ENCODE measurements at places on chromosomes 7 and 10.
A peak's percentile ranks its signal among the peaks of the same experiment; 100 is the strongest.

DNA sequence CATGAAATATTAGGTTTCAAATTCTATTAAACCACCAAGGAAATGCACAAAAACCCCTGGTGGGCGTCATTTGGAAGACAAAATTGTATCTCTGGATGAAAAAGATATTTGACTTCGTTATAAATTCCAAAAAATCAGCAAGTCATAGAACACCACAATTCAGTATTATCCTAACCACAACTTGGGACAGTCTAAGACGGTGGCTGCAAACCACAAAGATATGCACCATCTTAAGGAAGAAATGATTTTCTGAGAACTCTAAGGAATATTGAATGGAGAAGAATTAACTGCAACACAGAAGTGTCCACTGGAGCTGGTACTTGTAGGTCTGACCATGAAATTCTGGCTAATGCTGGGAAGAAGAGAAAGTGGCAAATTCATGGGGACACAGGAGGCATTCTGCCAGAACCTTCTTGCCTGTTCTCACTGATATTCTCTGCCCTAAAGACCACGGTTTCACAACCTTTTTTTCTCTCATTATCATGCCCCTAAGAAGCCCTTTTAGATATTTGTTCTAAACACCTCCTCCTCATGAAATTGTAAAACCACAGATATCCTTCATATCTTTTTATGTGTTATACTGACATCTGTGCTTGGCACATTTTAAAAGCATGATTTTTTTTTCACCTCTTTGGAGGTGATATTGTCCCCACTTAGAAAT lies 92.9 kb downstream of the SFMBT2 start:
- no peak for DNase-seq

DNA sequence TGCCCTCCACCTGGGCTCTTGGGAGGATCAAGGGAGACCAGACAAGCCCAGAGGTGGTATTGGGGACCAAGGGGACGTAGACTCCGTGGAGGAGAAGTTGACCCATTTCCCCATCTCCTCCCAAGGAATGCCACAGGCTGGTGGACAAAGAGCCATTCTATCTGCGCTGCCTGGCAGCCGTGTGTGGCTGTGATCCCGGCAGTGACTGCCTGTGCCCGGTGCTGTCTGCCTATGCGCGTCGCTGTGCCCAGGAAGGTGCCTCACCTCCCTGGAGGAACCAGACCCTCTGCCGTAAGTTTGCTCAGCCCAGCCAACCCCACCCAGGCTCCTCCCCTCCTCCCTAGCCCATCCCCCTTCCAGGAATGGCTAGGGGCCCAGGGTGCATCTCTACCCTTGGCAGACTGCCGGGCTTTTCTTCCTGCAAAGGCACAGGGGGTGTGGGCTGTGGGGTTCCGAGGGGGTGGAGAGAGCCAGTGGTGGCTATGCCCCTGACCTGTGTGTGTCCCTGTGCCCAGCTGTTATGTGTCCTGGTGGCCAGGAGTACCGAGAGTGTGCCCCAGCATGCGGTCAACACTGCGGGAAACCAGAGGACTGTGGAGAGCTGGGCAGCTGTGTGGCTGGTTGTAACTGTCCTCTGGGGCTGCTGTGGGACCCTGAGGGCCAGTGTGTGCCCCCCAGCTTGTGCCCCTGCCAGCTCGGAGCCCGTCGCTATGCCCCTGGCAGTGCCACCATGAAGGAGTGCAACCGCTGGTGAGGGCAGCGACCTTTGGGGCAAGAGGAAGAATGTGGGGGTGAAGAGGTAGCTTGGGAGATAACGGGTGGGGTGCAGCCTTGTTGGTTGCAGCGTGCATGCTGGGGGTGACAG lies 10.2 kb upstream of the ZNF467 start:
- no peak for DNase-seq

DNA sequence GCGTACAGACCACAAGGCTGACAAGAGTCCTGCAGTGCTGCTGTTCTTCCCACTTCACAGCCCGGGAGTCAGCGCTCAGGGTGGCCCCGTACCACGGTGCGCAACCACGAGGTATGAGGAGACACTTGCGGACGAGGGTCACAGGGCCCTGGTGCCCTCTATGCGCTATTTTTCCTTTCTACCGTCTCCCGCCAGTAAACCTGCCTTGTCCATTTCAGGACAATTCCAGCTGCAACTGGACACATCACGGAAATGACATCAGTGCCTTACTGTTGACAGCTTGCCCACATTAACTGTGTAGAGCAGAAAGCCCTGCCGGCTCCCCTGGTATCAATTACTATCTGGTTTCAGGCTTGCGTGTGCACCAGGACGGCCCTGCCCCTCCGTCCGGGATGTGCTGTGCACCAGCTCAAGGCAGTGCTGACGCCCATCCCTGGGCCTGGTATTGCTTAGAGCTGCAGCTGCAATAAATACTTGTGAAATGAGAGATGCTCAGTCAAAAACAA lies 65.1 kb downstream of the ZRANB1 start:
- peak; percentile 72 for DNase-seq

DNA sequence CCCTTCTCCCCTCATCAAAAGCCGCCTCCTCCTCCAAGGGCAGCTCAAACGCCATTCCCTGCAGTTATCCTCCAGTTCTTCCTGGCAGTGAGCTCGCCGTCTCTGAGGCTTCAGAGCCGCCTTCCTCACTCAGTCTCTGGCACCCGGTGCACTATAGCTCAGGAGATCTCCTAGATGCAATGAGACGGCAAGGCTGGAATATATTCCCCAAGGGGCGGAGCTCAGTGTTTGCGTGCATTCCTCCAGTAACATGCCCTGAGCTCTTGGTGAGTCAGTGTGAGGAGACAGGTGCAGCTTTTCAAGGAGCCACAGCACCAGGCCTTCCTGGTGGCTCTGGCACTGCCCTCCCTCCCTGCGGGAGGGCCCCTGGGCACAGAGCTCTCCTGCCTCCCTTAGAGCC lies 512.6 kb upstream of the FOXK1 start:
- no peak for DNase-seq

GRCh38 chr10:184911-185310 lies 49.7 kb downstream of the ZMYND11 start:
- peak; percentile 65 for DNase-seq

- DNase-seq, result no peak
Measured at GRCh38 chr10:18523858-18524257, 127.5 kb downstream of the NSUN6 start.

DNA sequence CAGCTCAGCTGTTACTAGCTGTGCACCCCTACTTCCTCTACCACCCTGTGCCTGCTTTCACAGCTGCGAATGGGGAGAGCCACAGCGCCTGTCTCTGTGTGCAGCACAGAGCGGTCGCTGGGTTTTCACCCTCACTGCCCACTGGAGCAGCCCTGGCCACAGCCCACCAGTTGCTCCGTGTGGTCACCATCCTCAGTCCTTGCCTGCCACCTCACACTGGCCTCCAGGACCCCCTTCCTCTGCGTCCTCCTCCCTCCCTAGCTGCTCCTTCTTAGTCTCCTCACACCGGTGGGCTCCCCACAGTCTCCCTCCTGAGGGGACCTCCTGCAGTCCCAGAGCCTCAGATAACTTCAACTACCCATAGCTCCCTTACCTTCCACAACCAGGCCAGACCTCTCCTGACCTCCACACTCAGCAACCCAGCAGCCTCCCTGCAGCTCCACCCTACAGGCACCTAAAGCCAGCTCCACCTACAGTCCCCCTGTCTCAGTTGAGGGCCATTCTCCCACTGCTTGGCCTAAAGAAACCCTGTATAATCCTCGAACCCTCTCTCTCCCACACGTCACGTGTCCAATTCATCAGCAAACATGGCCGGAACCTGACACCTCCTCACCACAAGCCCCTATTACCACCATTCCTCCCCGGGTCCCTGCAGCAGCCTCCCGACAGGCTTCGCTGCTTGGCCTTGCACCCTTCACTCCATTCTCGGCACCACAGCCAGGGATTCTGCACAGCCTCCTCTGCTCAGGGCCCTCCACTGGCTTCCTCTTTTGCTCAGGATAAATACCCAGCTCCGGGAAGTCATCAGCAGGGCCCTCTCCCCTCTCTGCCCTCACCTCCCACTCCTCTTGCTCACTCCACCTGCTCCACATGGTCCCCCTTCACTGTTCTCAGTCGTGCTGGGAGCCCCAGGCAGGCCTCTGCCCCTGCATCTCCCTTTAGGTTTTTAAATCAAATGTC lies 28.1 kb downstream of the PLAC9 start:
- DNase-seq, result no peak

DNA sequence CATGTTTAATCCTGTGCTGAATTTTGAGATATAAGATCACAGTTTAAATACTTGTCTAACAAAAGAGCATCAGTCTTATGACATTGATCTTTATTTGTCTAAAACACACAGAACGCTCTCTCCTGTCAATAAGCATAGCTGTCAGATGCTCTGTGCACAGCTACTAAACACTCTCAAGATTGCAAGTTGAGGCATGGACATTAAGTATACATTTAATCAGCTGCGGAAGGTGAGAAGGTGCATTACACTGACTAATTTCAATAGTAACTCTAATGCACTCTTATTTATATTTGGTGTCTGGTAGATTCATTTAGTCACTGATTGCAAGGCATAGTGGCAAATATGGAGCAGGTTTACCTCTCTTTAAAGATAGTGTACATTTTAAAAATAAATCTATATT lies 580.3 kb upstream of the NRP1 start:
- DNase-seq, result no peak

DNA sequence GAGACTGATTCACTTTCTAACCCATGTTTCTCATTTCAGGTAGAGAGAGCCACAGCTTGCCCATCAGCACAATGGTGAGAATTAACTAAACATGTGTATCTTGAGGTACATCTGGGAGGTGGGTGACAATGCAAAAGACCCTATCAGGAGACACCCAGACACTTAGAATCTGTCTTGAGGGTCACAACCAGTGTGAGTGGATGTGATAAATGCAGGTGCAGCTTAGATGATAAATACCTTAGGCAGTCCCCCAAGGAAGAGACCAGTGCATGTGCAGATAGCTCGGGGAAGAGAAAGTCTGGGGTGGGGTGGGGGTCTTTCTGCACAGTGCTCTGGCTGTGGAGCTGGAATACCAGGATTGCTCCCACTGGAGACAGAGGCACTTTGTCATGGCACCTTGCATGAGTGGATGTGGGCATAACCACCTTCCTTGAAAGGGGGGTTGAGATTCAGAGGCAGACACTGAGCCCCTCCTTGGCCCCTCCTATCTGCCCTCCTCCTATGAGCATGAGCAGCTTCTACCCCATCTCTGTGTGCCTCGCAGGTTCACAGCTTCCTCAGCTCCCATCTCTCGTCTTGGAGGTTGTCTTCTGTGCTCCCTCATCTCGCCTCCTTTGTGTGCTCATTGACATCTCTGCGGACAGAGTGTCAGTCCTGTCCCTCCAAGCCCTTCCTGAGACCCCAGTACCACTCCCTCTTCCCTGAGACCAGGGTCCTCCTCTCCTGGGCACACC lies 349.8 kb downstream of the TCERG1L start:
- no peak for DNase-seq

DNA sequence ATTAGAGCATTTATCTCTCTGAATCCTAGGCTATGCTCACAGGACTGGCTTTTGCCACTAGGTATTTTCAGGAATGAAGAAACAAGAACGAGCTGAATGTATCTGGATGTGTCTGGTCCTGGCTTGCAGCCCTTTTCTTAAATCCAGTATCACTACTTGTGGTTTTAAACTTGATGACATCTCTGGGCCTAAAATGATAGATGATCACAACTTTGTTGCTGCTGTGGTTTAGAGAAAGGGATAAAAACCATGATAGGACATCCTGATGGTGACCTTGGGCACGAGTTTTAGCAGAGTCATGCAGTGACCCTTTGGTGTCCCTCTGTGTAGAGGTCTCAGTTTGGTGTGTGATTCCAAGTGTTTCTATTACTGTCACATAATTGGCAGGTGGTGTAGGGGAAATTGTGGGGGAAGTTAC lies 31.7 kb upstream of the SEMA3C start:
- peak; percentile 65 for DNase-seq

GRCh38 chr10:127877699-127878098 lies 15.0 kb downstream of the CLRN3 start:
- DNase-seq, result no peak

DNA sequence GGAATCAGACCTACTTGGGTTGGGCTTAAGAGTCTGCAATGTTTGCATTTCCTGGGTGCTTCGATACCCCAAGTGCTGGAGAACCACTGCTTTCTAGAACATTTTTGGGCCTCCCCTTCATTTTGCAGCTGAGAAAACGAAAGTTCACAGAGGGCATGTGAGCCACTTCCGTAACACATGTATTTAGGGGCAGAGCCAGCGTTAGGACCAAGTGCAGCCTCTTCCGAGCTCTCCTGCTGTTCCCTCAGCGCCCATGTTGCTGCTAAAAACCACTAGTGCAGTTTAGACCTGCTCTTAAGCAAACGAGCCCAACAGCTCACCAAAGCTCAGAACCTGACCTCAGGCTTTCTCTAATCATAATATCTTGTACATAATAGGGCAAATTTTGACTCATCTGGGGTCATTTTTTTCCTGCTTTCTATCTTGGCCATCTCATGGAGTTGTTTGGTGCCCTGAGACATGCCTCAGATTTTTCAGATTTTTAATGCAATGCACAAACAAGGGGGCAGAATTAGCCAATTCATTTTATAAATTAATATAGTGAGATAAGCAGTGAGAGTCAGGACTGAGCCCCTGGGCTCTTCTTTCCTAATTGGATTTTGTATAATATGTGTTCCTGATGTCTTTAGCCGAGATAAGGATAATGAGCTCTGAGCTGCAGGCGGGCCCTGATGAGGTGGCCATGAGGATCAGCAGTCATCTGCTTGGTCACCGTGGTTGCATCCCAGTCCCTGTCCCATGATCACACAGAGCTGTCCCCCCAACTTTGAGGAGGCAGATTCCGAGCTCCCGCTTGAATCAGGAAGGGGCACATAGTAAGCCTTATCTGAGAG lies 12.9 kb downstream of the BAG3 start:
- no peak for DNase-seq

GRCh38 chr10:128863823-128864405 lies 603.1 kb upstream of the MGMT start:
- no peak for DNase-seq

DNA sequence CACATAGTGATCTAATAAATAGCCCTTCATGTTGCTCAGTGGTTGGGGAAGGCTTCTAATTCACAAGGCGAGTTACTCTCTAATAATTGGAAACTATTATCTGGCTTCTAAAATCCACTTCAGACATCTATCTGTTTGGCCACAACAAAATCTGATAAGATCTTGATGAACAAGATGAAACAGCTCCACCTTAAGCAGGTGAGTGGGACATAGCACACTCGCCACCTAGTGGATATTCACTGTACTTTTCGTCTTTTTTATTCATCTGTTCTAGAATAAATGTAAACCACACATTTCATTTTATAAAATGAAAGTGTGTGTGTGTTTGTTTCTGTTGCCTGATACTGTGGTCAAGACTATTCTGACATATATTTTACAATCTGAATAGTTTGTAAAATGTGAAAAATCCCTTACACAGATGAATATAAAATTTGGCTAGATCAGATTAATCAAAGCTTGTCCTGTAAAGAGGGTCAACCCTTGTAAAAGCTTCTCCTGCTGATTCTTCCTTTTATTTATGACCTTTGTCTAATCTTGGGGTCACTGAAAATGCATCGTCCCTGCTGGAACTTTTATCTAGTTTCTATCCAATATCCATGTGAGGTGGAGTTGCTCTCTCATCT lies 26.5 kb upstream of the CNTNAP2 start:
- DNase-seq, result peak; percentile 34

DNA sequence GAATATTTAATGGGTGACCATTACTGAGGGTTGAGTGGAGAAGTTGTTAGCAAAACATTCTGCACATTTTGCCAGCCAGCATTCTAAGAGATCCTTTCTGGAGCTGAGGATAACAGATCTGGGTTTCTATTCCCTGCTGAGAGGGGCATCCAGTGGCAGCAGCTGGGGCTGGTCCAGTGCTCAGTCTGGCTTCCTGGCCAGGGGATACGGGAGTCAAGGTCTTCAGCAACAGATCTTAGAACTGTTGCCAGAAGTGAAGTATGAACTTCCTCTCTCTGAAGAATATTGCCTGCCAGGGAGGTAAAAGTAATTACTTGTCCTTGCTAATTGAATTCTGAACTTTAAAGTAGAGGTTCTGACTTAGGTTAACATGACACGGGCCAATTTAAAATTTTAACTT lies 568.4 kb downstream of the REEP3 start:
- no peak for DNase-seq

All from fibroblast of skin of right biceps (primary cell).